ENCODE measurements at places on chromosomes 16 and 17.

- DNase-seq, result no peak
These were observed 93.6 kb upstream of the NOG start for GRCh38 chr17:56499799-56500388.

DNA sequence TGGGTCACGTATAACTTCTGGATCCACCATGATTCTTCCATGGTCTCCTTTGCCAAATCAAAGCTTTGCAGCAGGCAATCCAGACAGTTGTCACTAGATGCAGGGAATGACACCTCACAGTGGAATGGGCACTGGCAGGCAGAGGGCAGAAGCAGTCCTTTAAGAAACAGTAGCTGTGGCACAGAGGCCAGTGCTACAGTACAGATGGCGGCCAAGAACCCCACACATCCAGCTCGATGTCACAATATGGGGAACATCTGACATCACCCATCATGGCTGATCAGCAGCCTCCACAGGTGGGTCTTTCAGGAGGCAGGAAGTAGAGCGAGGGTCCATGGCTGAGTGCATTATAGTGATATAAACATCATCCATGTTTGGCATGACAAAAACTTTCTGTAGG lies 18.8 kb upstream of the ERN1 start:
- peak; percentile 91 for DNase-seq

DNA sequence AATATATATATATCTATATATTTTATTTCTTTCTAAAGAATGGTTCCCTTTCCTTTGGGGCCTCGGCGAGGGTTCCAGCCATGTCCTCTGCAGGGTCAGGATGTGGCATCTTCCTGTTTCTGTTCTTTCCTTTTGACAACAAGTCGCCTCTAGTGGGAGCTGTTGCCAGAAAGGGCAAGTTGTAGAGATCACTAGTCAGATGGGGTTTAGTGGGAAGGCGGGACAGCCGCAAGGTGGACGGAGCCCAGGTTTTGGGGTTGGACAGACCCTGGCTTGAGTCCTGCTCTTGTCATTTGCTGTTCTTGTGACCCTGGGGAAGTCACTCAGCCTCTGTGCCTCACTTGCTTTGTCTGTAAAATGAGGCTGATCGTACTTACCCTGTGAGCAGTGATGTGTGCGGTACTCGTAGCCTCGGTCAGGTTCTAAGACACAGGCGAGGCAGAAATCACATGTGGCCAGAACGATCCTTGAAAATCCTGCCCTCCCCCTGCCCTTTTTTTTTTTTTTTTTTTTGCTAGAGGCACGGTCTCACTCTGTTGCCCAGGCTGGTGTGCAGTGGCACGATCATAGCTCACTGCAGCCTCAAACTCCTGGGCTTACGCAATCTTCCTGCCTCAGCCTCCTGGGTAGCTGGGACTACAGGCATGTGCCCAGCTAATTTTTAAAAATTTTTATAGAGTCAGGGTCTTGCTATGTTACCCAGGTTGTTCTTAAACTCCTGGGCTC lies 80.1 kb downstream of the ABCC6 start:
- no peak for DNase-seq

- peak; percentile 72 for DNase-seq
These were observed 36.0 kb downstream of the ZFHX3 start for GRCh38 chr16:73011926-73012325.

- no peak for DNase-seq
These were observed 8.3 kb downstream of the NKIRAS2 start for GRCh38 chr17:42027961-42028790.

GRCh38 chr17:66978514-66979061 lies 14.1 kb downstream of the CACNG4 start:
- peak; percentile 80 for DNase-seq

DNA sequence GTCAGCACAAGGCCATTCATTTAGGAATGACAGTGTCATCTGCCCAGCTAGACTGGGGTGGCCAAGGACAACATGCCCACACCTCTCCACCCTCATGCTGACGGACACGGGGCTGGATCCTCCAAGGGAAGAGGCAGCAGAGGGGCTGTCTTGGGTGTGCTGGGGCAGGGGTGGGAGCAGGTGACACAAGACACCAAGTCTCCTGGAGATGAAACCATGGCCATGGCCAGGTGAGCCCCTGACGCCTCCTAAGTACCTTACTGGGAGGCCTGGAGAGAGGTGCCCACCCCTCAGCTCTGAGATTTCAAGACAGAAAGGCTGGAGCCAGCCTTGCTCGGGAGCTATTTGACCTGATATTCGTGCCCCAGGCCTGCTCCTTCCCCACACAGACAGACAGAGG lies 9.0 kb upstream of the RASD1 start:
- no peak for DNase-seq

GRCh38 chr17:13263746-13264145 lies 245.9 kb upstream of the ELAC2 start:
- DNase-seq, result no peak

- no peak for DNase-seq
These were observed 2.1 kb upstream of the ZSCAN10 start for GRCh38 chr16:3101018-3101840.

DNA sequence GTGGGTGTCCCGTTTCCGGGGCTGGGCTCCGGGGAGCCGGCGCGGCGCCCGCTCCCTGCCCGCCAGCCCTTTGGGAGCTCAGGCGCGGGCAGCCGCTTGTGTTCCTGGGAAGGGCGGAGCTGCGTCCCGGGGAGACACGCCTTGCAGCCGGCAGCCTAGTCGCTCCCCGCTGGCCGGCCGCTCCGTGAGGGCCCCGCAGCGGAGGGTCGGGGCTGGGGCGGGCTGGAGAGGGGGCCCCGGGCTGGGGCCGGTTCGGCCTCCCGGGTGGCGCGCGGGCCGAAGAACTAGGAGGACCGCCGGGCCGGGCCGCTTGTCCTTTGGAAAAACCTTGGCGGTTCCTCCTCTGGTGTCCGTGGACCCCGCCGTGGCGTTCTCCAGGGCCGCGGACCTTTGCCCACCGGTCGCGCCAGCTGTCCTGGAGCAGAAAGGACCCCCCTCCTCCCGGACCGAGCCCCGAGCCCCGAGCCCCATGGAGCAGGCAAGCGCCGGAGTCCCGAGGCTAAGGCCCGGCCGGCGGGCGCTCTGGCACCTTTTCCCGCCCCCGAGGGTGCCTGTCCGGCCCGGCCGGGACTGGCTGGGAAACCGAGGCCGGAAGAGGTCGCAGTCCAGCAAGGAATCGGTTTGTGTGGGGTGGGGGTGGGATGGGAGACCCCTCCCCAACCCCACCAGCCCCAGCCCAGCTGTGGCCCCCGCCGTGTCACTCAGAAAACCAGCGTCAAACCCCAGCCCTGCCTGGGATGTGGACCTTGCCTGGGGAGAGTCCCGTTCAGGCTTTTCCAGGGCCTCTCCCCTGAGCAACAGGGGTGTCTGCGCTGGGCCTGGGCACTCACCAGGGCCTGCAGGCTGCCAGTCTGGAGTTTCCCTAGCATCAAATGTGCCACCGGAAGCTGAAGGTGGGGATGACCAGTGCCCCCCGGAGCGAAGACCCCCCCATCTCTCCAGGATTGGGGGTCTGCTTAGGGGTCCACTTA lies 6.8 kb upstream of the TBC1D3B start:
- no peak for DNase-seq

DNA sequence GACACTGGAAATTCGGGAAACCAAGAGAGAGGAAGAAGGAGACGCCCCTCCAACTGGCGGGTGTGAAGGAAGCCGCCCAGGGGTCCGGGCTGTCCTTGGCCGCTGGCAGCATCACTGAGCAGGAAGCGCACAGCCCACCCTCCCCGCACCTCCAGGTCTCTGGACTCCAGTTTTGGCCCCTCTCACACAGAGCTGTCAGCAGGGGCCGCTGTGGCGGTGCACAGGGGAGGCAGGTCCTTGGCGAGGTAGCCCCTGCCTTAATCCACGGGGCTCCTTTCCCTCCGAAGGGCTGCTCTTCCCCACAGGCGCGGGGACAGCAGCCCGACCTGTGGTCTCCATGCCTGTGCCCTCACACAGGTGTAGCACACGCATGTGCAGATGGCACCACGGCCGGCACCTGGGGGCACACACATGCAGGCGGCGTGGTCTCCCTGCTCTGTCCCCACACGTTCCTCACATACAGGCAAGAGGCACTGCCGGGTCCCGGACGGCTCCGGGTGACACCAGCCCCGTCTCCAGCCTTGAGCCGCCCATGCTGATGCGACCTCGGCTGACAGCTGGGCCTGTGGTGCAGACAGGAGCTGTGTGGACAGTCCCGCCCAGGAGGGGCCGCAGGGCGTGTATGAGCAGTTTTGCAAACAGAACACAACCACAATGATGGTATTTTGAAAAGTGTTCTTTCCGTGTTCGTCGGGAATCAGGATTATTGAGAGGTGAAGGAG lies 26.6 kb upstream of the CHMP6 start:
- DNase-seq, result no peak

GRCh38 chr16:87165151-87165550 lies 152.0 kb downstream of the C16orf95 start:
- DNase-seq, result no peak

- no peak for DNase-seq
These were observed 45.9 kb downstream of the VAC14 start for GRCh38 chr16:70754851-70755600.

DNA sequence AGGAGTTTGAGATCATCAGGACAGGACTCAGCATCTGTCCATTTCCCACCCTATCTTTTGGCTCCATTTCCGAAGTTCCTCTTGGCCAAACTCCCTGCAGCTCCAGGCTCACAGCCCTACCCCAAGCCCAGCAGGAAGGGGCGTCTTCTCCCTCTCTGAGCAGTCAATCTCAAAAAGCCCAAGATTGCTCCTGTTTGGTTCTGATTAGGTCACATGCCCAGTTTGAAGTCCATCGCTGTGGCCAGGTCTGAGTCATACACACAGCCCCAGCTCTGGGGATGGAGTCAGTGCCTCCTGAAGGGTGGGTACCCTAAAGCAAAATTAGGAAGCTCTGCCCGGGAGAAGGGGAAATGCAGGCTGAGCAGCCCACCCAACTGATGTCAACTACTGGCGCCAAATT lies 23.9 kb downstream of the SNX20 start:
- DNase-seq, result no peak

DNA sequence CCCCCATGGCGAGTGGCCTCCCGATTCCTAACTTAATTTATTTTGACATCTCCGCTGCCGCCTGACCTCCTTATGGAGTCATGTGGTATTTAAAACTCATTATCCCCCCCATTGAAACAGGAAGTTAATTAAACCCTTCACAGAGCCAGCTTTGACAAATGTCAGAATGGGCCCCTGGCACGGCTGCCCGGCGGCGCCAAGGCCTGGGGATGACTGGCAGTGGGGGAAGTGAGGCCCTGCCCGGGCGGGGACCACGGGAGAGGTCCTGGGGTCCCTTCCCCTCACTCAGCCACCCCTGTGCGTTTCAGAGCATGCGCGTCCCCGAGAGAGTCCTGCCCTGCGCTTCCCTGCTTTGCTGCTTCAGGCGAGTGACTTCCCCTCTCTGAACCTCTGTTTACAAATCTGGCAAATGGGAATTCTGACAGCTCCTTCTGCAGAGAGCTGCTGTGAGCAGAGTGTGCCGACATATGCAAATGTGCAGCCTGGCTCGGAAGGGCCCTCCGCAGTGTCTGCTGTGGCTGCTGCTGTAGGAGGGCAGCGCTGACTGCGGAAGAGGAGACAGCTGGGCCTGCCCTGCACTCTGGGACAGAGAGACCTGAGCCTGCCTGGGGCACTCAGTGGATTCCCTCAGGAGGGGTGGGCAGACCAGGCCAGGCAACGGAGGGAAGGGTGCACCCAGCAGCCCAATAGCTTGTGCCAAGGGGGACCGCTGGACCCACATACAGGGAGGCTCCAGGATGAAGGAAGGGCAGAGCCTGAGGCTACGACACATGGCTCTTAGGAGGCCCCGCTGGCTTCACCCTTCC lies 4.4 kb upstream of the ZFPM1 start:
- no peak for DNase-seq

DNA sequence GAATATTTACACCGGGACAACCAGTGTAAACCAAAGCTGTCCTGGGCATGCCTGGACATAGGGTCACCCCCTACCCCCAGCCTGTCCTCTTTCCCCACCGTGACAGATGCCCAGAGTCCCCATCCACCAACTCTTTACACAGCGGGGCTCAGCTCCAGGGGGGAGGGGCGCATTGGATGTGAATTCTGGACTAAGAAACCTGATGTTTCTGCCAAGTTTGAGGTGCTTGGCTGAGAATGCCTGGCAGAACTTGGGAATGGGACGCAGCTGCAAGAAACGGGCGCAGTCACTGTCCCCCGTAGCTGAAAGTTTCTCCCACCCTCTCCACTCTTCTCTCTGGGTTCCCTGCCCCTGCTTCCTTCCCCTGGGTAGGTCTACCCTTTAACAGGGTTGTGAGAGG lies 68.0 kb upstream of the CDC42EP4 start:
- no peak for DNase-seq

- peak; percentile 45 for DNase-seq
These were observed 15.8 kb downstream of the MEOX1 start for GRCh38 chr17:43645765-43646481.

GRCh38 chr16:51093726-51094280 lies 57.3 kb downstream of the SALL1 start:
- DNase-seq, result no peak

- DNase-seq, result no peak
These were observed 47.8 kb downstream of the ERN1 start for GRCh38 chr17:64081802-64082799.

- no peak for DNase-seq
These were observed 2.7 kb downstream of the CNTNAP1 start for GRCh38 chr17:42684929-42685556.

DNA sequence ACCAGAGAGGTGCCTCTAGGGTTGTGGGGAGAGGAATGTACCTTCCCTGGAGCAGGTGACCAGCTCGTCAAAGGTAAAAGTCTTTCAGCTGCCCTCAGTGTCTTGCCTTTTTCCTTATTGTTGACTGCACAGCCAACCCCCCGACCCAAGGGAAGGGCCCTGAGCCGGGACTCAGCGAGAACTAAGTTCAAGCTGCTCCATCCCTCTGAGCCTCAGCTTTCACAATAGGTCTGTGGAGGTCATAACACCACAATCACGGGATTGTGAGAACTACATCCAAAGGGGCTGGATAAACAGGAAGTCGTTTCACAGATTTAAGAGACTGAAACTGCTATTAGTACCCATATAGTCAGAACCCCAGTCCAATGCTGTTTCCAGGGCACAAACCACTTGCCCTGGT lies 2.6 kb upstream of the KRT36 start:
- DNase-seq, result no peak

GRCh38 chr16:74577882-74578366 lies 29.0 kb downstream of the GLG1 start:
- DNase-seq, result no peak
